Smooth muscle cell of the pulmonary artery (primary cell): ENCODE measurements at places on chromosomes 1 and 21. TPM values are rescaled to one million over a fixed set of nuclear protein-coding genes. Genes with fewer than 3 reads are reported as not detected.

The GBP6 gene
- not detected in 2 replicates for total RNA-seq

The DCST1 gene
- not detected in 2 replicates for total RNA-seq

The TMEM240 gene
- total RNA-seq = 4.0 and 4.6 TPM in 2 replicates

The DNASE2B gene
- not detected in 2 replicates for total RNA-seq

The S1PR1 gene
- total RNA-seq = 3.7 and 9.1 TPM in 2 replicates

The PRAMEF9 gene
- total RNA-seq = not detected in 2 replicates

The IFI44L gene
- total RNA-seq = 3.8 and 6.5 TPM in 2 replicates

The SLC9C2 gene
- total RNA-seq = 0.03 TPM in 1 of 2 replicates, not detected in the other

The OR2L5 gene
- not detected in 2 replicates for total RNA-seq

The OLFML3 gene
- total RNA-seq = 24.8 and 36.4 TPM in 2 replicates

The NOS1AP gene
- total RNA-seq = 0.20 TPM in 1 of 2 replicates, not detected in the other

The VWA1 gene
- total RNA-seq = 8.8 and 9.8 TPM in 2 replicates

The MRAP gene
- total RNA-seq = 0.13 TPM in 1 of 2 replicates, not detected in the other

The NUDT4B gene
- 5.0 and 9.8 TPM in 2 replicates for total RNA-seq

The GNG12 gene
- total RNA-seq = 184 and 272 TPM in 2 replicates

The WNT2B gene
- 4.7 and 6.1 TPM in 2 replicates for total RNA-seq

The CFHR2 gene
- total RNA-seq = not detected in 2 replicates

The ERVH48-1 gene
- not detected in 2 replicates for total RNA-seq

The PYGO2 gene
- 11.1 and 11.7 TPM in 2 replicates for total RNA-seq

The KRTAP10-4 gene
- not detected in 2 replicates for total RNA-seq

The C1orf87 gene
- not detected in 2 replicates for total RNA-seq

The CLDN17 gene
- total RNA-seq = not detected in 2 replicates

The EPS8L3 gene
- total RNA-seq = not detected in 2 replicates

The C1orf226 gene
- 0.07 and 0.13 TPM in 2 replicates for total RNA-seq

The BTBD8 gene
- total RNA-seq = 2.1 and 6.9 TPM in 2 replicates

The GPR153 gene
- 11.3 and 11.5 TPM in 2 replicates for total RNA-seq

The SFN gene
- 0.20 and 1.2 TPM in 2 replicates for total RNA-seq

The SLC25A34 gene
- total RNA-seq = 0.73 and 1.3 TPM in 2 replicates

The GBP7 gene
- not detected in 2 replicates for total RNA-seq

The MYOG gene
- not detected in 2 replicates for total RNA-seq

The DUSP10 gene
- total RNA-seq = 7.3 and 17.3 TPM in 2 replicates

The PEF1 gene
- 76.6 and 100 TPM in 2 replicates for total RNA-seq

The CZIB gene
- total RNA-seq = 44.7 and 45.0 TPM in 2 replicates

The OR2T5 gene
- total RNA-seq = not detected in 2 replicates

The C1orf94 gene
- total RNA-seq = 0.07 TPM in 1 of 2 replicates, not detected in the other

The C1QTNF12 gene
- total RNA-seq = 0.91 and 2.2 TPM in 2 replicates

The FCRL1 gene
- not detected in 2 replicates for total RNA-seq

The FAM131C gene
- 0.69 and 0.85 TPM in 2 replicates for total RNA-seq

The FCGR3B gene
- not detected in 2 replicates for total RNA-seq

The TTLL7 gene
- 19.1 and 26.0 TPM in 2 replicates for total RNA-seq

The LCE2C gene
- total RNA-seq = not detected in 2 replicates

The DHRS3 gene
- 9.6 and 35.3 TPM in 2 replicates for total RNA-seq

The TSPAN1 gene
- 0.73 and 0.78 TPM in 2 replicates for total RNA-seq

The NBPF4 gene
- 0.13 TPM in 1 of 2 replicates, not detected in the other for total RNA-seq

The TCHHL1 gene
- total RNA-seq = not detected in 2 replicates
